ENCODE measurements at places on chromosomes 2 and 18.

DNA sequence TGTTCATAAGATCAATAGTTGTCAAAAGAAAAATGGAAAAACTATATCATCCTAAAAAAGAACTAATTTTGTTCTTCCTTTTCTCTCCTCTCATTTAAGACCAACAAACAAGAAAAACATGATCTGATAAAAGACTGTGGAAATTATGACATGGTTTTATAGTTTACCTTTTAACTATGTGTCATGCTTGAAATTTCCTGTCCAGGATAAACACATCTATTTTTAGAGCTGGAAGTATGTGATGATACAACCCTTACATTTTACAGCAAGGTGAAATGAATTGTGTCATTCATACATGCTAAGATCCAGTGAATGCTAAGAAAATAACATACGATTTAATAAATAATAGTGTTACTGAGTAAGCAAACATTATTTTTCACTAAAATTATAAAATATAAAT is 89.9 kb downstream of the GULP1 start:
- no peak for DNase-seq

- DNase-seq = no peak
Measured at GRCh38 chr2:29239209-29239960, 124.2 kb downstream of the CLIP4 start.

- DNase-seq = no peak
Measured at GRCh38 chr2:43303889-43304288, 77.5 kb upstream of the ZFP36L2 start.

DNA sequence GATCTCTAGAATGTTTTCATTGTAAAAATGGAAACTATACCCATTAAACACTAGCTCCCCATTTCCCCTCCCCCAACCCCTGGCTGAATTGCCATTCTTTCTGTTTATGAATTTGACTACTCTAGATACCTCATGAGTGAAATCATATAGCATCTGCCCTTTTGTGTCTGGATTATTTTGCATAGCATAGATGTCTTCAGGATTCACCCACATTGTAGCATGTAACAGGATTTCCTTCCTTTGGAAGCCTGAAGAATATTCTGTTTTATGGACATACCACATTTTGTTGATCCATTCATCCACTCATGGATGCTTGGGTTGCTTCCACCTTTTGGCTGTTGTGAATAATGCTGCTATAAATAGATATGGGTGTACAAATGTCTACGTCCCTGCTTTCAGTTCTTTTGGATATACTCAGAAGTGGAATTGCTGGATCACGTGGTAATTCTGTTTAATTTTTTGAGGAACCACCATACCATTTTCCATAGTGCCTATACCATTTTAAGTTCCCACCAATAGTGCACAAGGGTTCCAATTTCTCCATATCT is 7.7 kb upstream of the ASB1 start:
- no peak for DNase-seq

DNA sequence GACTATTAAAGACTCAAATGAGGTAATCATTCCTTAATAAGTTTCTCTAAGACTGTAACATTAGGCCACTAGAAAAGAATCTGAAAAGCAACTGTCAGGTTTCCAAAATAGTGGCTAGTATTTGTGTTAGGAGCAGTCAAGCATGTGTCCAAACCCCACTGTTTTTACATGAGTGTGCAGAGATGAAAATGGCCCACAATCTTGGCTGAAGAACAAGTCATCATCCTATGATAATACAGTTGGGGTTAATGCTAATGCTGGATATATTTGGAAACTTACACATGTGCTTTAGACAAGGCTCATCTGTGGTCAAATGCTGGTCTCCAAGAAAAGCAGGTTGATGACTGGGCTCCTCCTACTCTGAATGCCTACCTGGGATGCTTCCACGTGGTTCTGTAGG is 73.6 kb downstream of the MAIP1 start:
- no peak for DNase-seq

DNA sequence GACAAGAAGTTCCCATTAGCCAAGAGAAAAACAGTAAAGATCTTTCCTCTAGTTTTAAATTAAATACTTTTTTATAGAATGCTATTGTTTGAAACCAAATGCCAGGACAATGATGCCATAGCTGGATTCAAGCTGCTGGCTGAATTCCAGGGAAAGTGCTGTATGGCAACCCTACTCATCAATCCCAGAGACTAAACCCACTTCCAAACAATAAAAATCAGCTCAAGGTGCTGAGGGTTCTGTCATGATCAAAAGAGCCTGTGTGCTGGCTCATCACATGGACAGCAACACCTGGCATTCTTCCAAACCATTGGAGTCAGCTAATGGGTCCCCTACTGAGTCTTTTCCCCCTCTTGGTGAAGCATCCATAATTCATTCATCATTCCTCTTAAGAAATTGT is 53.7 kb upstream of the PARD3B start:
- no peak for DNase-seq

GRCh38 chr2:43791035-43791765 is 17.4 kb downstream of the DYNC2LI1 start:
- no peak for DNase-seq

DNA sequence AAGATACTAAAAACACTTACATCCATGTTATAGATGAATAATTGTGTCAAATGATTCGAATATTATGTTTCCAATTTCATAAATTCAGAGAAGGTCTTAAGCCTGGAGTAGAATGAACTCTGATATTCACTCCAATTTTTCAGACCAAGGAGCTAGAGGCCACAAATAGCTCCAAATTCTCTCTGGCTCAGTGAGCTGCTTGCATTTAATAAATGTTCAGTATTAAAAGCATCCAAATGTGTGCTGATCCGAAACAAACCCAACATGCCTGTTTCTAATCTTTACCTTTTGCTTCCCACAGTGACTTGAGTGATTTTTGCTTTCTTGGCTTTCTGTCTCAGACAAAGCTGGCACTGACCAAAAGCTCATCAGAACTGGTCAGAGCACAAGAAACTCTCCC is 291.4 kb downstream of the CCDC85A start:
- no peak for DNase-seq

DNA sequence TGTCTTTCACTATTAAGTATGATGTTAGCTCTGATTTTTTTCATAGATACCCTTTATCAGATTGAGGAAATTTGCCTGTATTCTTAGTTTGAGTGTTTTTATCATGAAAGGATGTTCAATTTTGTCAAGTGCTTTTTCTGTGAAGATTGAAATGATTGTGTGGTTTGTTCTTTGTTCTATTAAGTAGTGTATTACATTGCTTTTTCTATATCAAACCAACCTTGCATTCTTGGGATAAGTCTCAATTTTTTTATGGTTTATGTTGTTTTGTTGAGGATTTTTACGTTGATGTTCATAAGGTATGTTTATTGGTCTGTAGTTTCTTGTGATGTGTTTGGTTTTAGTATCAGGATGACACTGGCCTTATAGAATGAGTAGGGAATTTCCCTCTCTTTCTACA is 19.1 kb downstream of the PDK1 start:
- no peak for DNase-seq

DNA sequence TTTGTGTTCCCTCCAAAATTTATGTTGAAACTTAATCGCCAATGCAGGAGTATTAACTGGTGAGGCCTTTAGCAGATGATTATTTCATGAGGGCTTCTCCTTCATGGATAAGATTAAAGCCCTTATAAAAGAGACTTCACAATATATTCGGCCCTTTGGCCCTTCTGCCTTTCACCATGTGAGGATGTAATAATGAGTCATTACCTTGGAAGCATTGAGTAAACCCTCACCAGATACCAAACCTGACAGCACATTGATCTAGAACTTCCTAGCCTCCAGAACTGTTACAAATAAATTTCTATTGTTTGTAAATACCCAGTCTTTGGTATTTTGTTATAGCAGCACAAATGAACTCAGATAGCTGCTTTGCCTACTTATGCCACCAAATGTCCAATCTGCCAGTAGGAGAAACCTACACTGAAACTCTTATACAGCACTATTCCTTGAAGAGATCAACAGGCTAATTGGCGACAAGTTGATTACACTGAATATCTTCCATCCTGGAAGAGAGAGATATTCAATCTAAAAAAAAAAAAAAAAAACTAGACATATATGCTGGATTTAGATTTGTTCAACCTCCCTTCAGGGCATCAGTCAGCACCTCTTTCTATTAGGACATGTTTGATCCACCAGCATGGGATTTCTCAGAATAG is 125.9 kb upstream of the COL5A2 start:
- no peak for DNase-seq

DNA sequence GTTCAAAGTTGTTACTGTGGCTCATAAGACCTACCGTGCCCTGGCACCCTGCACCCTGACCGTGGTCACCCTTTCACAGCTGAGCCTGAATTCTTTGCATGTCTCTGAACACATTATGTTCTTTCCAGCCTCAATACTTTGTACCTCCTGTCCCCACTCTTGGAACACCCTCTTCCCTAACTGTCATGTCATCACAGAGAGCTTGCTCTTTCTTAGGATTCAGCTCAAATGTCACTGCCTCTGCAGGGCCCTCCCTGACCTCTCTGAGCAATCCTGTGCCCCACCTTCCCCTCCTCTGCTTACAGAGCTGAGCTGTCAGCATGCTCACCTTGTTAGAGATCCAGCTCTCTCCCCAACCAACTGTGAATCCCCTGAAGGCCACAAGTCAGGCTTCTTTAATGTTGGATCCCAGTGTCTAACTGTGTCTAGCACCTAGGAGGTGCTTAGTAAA is 15.0 kb downstream of the PRKAG3 start:
- no peak for DNase-seq

GRCh38 chr2:64405581-64406406 is 48.2 kb upstream of the LGALSL start:
- DNase-seq = no peak

All from activated naive CD8-positive, alpha-beta T cell treated with anti-CD3 and anti-CD28 coated beads, Interleukin-2, amount 50 U/mL, for 16 hours (primary cell).